Activated CD4-positive, alpha-beta T cell treated with anti-CD3 and anti-CD28 coated beads, Interleukin-2, amount 10 ng/mL, durations not matched to agents 24 days and 14 days (primary cell): ENCODE measurements at places on chromosomes 1 and 21.
A peak's percentile ranks its signal among the peaks of the same experiment; 100 is the strongest.

DNA sequence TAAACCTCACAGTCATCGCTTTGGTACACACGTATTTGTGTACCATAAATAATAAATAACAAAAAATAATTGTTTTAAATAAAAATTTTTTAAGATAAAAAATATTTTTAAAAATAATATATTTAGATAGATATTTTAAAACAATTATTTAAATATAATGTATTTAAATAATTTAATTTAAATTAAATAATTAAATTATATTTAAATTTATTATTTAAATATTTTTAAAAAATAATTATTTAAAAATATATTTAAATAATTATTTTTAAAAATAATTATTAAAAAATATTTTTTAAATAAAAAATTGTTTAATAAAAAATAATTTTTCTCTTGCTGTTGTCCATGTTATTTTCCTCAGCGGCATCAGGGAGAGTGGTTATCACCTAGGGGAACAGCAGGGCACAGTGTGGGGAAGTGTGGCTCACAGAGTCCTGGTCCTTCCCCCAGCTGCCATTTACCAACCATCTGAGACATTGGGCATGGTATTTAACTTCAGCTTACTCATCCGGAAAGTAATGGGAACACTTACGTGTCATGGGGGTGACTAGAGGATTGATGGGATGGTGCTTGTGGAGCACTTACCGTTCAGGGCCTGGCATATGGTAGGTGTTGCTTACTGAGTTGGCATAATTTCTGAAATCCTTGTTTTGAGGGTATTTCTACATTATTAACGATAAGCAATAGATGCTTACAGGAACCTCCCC, 92.9 kb upstream of the TSPAN2 start:
- peak; percentile 31 for DNase-seq

GRCh38 chr1:232183266-232183800, 446.6 kb downstream of the SIPA1L2 start:
- no peak for DNase-seq

- no peak for DNase-seq
Observed at GRCh38 chr1:29245876-29246275, 9.6 kb downstream of the PTPRU start.

DNA sequence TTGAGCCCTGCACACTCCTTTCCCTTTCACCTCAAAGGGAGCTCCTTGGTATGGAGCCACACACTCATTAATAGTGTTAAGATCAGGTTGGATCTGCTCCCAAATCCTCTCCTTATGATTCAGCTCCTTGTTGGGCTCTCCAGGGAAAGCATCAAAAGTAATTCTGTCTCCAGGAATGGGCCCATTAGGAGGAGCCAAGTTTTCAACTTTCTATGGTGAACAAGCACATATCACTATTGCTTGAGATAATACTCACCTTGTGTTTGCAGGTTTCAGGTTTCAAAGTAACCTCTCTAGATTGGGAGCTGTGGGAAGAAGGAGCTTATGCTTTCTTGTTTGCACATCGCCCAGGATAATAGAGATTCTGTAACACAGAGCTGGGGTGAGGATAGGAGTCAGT, 164.8 kb downstream of the TNFSF18 start:
- no peak for DNase-seq

DNA sequence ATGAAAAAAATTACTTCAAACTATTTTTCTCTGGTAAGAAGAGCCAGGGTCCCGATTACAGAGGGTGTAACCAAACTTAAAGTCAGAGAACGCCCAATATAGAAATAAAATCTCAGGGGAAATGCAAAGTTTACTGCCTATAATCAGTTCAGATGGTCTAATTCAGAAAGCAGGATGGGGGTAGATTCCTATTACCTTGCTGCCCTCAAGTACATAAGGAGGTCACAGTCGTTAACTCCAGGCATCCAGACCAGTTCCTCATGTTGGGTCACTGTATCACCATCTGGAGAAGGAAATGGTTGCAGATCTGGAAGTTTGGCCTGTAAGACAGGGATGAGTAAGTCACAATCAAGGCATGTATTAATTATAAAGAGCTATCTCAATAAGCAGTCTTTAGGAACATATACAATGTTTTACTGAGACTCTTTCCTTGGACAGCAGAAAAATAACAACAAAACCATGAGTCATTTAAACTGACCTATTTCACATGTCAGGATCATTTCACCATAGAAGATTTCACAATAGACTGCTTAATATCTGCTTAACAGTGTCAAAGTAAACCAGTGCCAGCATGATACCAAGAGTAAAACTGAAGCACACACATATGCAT, 179.4 kb downstream of the SLC45A1 start:
- no peak for DNase-seq

DNA sequence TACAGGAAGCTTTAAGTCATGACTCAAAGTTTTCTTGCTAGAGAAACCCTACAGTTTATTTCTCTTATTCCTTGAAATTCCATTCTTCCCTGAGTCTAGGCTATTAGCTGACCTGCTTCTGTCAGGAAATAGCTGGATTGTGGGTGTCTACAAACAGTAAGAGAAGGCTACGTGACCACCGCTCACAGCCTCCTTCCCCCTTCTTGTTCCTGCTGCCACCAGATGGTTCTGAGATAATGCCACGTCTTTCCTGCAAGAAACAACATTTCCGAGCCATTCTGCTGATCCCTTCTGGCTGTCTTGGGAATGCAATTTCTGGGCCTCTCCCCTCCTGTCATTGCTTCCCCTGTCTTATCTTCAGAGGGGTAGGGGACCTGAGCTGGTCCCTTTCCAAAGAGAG, 128.9 kb upstream of the SGIP1 start:
- DNase-seq: no peak

DNA sequence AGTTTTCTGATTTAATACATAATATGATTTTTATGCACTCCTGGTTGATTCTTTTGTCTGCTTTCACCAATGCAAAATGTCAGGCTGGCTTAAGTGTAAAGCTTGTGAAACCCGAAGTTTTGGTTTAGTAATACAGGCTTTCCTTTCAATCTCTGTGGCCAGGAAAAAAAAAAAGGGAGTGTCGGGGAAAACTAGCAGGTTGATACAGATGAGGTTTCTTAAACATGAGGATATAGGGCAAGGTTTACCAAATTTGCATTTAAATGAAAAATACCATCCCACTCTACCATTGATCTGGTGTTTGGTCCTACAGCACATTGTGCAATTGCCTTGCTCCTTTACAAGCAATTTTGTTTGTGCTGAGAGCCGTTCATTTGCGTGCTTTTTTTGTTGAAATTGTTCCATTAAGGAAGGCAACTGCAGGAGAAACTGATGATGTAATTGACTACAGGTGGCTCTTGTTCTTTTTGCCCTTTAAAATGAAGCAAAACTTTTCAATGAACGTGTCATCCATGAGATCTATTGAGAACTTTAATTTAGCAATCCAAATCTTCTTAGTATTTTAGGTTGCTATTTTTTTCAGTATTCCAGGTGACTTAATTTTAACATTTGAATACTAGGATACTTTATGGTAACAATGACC, 22.7 kb downstream of the CLIC6 start:
- DNase-seq: no peak

GRCh38 chr1:5821540-5822176, 170.6 kb downstream of the NPHP4 start:
- no peak for DNase-seq

DNA sequence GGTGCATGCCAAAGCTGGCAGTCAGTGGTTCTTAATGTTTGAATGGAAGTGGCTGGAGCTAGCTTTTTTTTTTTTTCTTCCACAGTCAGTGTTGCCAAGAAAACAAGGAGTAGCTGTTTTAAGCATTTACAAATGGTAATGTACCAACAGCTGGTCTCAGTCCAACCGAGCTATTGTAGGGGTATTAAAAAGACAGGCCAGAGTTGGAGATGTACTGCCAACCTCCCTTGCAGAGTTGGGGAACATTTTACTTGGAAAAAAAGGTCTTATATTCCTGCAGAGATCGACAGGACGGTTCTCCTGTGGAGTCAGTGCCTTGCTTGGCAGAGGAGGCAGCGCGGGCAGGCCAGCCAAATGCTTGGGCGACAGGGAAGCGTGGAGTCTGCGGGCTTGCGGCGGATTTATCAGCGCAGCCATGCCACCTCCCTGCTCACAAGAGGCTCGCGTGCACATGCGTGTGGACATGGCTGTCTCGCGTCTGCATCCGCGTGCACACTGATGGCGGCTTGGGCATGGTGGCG, 338.1 kb downstream of the RPS6KC1 start:
- DNase-seq: no peak
